ENCODE measurements at places on chromosomes 3 and 15.

- DNase-seq: no peak
These were observed 94.2 kb downstream of the ZBTB20 start for GRCh38 chr3:115052906-115053305.

DNA sequence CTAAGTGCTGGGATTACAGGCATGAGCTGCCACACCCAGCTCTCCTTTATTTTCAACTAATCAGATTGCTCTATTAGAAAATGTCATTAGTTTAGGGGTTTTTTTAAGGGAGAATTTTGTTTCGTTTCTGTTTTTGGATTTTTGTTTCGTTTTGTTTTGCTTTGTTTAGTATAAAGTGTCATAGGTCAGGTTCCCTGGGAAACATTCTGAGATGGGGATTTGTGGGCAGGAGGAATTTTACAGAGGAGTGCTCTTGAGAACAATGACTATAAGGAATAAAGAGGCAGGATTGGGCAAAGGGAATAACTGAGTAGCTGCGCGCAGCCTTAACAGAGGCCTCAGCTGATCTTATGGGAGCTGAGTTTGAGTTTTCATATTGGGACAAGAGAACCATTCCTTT, 86.8 kb upstream of the NR2F2 start:
- DNase-seq: no peak

DNA sequence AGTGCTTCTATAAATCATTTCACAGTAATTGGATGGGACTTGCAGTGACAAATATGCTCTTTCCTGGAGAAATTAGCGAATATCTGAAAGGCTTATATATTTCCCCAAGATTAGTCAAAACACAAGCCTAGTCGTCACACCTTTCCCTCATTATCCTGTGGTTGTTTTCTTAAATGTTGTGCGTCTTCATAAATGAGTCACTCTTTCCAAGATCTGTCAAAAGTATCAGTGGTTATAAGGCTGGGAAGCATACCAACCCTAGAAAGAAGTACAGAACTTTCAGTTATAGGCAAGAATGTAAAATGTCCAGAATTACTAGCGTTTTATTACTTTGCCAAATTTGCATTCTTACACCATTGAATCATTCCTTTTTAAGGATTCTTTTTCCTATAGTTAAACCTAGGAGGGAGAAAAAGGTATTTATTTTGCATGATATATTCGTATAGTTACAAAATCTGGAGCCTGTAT, 33.6 kb downstream of the TMEM212 start:
- DNase-seq: no peak

GRCh38 chr15:41659855-41660234, 360 bp upstream of the MGA start:
- DNase-seq: peak; percentile 10

GRCh38 chr3:117914540-117915100, 1120.0 kb downstream of the IGSF11 start:
- no peak for DNase-seq

DNA sequence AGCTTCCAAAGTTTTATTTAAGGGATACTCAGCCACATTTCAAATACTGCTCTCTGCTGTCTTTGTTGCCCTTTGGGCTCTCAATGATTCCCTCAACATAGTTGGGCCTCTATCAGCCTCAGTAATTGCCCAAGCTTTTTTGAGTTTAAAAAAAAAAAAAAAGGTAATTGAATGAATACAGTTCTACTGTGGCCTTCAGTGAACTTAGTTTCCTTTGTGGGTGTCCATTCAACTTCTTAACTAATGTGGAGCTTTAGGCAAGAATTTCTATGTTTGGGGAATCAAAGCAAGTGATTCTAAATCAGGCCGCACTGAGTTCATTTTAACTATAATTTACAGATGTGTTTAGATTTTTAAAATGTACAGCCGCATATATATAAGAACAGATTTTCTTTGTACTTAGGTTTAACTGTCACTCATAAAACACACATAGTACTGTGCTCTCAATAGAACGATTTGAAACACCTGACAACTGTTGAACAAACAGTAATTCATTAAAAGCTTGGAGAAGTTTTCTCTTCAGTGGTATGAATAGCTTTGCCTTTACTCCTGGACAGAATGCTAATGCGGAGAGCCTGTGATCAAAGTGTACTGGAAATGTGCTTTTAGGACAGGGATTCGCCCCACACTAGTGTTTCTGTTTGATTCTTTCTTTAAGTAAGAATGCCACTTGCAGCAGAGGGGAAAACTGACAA, 844.9 kb upstream of the SEMA6D start:
- DNase-seq: no peak

DNA sequence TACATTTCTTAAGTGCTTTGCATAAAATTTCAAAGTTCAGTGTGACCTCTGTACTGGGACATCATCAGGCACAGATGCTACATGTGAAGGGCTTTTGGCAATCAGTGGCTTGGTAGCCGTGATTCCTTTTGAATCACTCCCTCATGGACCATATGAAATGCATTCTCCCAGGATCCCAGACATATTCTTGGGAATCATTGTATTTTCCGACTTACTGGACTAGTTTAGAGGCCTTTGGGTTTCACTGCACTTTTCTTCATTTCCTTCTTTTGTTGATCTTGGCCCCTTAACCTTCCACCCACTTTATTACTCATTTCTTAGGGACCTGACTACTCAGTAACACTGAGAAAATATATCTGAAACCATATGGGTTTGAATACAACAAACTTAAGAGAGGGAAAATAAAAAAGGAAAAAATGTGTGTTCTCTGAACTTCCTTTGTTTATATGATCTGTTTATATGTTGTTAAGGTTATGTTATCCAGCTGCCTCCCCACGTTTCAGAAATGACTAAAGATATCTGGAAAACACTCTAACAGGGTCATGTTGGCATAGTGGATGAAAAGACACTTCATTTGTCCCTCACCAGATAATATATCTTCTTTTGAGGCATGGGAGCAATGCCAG, 35.1 kb downstream of the HMG20A start:
- DNase-seq: no peak
